ENCODE measurements at places on chromosomes 1 and 21. TPM values are rescaled to one million over a fixed set of nuclear protein-coding genes. Genes with fewer than 3 reads are reported as not detected.

COL6A2 gene
- total RNA-seq: 227 TPM

TFF2 gene
- total RNA-seq: not detected

CRNN gene
- not detected for total RNA-seq

DYNLT5 gene
- total RNA-seq: 5.9 TPM

RHBG gene
- total RNA-seq: not detected

LIN28A gene
- total RNA-seq: not detected

FAM78B gene
- 0.95 TPM for total RNA-seq

DNA sequence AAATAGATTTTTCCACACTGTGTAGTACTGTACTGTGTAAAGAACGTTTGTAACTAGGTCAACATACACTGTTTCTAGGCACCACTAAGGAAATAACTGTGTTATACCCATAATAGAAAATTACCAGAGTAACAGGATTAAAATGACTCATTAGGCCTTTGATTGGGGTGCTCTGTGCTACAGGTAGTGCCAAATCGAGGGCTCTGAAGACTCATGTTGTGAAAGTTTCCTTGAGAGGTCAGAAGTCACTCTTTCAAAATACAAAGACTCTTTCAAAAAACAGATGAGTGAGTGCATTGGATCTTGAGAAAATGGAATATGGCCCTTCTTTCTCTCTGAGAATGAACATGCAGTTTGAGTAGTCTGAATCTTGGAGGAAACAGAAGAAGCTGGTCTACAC, 143.0 kb downstream of the MRPL39 start:
- DNase-seq: no peak

DNA sequence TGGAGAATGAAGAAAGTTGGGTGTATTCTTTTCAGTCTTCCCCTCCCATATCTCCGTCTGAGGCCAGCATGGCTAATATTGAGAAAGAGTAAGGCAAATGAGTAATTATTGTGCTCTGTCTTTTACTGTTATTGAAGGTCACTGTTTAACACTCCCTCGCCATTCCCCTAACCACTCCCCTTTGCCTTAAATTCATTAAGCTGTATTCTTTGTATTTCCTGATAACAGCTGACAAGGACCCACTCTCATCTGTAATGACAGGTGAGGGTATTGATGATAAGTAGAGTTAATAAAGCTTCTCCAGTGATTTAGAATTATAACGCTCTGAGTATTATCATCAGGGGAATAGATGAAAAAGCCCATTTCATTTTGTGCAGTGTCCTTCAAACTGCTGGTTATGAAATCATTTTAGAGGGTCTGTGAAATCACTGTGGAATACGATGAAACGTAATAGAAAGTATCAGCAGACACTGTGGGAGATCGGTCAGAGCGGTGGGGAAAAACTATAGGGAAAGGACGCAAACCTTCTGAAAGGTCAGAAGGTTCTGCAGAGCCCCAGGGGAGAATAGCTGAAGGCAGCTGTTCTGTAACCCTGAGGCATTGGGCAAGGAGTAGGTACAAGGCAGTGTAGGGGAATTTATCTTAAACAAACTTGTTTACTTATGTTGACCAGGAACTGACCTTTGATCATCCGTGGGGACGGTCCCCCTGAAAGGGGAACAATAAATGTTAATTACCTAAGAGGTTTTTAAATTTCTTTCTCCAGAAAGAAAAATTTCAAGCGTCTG, 46.3 kb upstream of the CACYBP start:
- DNase-seq: no peak

DNA sequence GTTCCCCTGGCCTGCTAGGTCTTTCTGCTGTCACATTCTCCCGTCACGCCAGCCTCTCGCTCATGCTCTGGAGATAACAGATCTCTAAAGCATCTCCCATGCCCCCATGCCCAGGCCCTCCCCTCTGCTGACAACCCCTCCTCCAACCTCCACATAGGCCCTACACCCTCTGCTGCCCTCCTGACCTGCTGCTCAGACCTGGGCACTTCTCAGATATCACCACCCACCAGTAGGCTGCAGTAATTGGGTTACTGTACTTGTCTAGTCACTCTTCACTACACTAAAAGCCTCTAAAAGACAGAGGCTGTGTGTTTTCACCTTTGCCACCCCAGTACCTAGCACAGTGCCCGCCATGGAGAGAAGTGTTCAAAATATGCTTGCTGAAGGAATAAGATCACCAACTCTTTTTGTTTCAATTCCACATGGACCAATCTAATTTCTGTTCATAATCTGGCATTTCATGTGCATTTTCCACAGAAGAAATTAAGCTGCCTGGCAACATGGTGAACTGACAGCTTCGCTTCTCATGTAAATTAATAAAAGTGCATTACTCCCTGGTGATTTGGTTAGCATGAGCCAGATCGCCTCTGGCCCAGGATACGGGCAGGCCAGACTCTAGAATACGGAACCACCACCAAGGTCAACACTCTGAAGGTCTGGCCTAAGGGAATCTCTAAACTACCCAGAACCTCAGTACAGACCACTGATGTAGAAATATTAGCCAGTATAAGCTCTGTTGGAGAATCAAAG, 20.7 kb downstream of the LBR start:
- DNase-seq: no peak

DNA sequence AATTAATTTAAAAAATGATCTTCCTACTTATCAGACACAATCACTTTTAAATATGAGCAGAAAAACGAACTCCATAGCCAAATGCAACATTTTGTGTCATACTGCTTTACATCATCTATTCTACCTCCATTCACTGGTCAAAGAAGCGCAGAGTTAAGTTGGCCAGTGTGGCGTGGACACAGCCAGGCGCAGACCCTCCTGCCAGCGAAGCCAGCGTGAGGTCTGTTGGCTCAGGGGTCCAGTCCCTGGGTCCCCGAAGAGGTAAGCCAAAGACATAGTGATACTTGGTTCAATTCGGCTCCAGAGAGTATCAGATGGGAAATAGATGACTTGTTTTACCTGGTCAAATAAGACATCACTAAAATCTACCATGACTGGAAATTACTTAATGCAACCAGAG, 59.2 kb downstream of the B3GALT5 start:
- no peak for DNase-seq

DNA sequence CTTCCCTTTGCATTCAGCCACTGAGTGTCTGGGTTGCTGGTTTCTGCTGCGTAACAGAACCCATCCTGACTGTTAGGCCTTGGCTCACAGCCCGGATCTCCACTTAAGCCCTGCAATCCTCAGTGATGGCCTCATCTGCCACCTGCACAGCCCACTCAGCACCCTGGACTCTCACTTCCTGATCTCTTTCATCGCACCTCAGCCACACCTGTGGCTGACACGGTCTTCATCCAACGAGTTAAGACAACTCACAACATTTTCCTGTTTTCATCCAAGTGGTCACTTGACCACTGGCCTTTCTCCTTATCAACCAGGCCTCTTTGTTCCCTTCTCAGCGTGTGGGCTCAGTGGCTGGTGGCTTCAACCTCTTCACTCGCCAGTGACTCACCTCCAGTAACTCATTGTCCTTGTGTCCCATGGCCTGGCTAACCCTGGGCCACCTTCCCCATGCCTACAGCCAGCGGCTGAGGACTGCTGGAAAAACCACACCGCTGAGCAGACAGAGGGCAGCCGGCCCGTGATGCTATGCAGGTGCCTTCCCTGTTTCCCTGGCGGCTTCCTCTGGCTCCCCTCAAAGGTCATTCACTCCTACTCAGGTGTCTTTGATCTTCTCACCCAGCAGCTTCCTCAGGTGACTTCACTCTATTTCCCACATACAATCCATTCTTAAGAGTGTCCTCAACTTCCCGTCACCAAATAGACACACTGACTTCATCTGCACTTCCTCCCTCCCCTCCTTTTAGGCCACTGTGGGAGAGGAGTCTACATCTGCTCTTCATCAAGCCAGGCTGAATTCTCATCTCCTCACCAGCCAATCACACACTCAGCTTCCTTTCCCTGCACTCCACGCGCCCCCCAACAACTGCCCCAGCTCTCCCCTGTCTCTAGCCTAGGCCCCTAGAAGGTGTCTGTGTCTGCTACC, 19.9 kb upstream of the EDN2 start:
- no peak for DNase-seq

DNA sequence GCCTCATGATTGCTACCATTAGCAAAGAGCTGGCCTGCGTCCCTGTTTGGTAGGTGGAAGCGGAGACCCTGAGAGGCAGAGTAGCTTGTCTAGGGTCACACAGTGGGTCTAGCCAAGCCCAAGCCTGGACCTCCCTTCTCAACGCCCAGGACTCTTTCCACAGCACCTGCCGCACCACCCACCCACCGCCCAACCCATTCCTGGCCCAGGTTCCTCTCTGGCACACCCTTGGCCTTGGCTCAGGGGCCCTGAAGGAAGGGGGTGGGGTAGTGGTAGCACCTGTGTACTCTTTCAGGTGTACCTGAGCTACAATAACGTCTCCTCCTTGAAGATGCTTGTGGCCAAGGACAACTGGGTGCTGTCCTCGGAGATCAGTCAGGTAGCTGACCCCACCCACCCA, 19.3 kb downstream of the FAM151A start:
- no peak for DNase-seq

DNA sequence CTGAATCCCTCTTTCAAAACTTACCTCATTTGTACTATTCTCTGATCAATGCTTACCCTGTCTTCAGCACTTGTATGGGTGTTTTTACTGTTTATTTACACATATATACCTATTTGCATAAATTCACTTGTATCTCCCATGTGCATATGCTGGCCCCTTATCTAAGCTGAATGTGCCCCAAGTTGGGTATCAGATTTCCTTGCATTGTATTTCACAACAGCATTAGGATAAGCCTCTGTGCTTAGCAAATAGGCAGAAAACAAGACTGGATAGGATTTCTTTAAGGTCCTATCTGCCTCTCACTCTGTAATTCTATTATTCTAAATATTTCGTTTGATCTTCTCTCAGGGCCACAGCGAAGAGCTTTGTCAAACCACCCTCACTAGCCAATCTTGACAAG, 45.9 kb upstream of the IPO9 start:
- DNase-seq: no peak

DNA sequence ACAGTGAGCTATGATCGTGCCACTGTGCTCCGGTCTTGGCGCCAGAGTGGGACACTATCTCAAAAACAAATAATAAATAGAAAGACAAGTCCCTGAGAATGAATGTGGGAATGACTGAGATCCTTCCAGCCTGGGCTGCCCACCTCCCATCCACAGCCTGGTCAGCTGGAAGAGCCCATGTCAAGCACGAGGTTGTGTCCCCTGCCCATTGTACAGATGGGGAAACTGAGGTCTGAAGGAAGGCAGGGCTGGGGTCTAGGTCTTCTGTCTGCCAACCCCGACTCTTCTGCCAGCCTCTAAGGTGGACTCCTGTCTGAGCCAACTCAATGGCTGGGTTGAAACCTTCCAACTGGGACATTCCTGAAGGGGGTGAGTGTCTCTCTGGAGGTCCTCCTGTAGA, 79.5 kb downstream of the RAP1GAP start:
- DNase-seq: no peak

DNA sequence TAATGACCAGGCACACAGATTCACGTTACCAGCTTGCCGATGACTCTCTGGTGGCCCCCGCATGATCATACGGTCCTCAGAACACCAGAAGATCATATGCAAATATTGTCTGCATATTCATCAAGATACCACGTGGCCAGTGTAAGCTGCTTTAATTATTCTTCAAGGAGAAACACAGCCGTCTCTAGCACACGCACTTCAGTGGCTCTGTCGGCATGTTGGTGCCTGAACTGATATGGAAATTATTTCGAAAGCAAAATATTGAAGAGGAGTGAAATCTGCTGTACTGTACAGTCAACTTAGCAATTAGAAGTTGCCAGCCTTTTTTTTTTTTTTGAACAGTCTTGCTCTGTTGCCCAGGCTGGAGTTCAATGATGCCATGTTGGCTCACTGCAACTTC, 5.9 kb upstream of the KIF26B start:
- no peak for DNase-seq

GRCh38 chr1:9696793-9697192, 45.3 kb downstream of the PIK3CD start:
- DNase-seq: no peak

Data from lower lobe of right lung (tissue), 2 donors.